Vagina (tissue), 2 donors: ENCODE measurements at places on chromosomes 3 and 15.

DNA sequence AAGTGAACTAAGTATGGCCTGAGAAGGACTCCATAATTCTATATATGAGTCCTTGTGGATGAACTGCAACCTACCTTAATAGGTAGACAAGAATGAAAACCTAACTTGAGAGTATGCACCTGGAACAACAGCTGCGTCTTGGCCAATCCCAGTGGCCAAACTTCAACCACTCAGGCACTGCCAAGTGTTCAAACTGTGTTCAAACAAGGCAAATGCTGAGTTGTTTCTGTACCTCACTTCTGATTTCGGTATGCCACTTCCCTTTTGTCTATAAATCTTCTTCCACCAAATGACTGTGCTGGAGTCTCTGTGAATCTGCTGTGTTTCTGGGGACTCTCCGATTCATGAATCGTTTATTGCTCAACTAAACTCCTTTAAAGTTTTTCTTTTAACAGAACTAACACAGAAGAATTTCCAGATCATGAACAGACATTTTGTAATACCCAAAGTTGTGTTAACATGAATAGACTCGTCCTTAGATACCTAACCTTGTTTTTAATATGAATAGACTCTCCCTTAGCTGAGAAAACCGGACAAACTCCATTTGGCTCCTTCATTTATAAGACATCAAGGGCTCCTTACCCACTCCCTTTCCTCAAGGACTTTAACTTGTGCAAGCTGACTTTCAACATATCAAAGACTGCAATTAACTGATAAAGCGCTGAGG lies 4.1 kb downstream of the ZNF717 start:
- no peak for DNase-seq

GRCh38 chr15:70320077-70320476 lies 222.4 kb upstream of the TLE3 start:
- DNase-seq = no peak

DNA sequence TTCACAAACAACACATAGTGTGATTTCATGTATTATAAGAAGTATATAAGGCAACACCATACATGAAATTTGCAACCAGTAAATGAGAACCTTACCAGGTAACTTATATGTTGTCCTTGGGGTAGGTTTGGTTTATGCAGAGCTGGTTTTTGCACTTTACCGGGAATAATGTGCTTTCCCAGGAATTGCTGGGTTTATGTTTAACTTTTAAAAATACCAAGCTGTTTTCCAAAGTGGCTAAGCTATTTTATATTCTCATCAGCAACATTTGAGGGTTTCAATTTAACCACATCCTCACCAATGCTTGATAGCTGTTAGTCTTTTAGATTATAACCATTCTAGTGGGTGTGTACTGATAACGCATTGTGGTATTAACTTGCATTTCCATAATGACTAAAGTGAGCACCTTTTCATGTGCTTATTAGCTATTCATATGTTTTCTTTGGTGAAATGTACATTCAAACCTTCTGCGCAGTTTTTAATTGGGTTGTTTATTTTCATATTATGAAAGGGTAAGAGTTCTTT lies 71.6 kb downstream of the KY start:
- no peak for DNase-seq

- DNase-seq = no peak
Measured at GRCh38 chr3:63706321-63707085, 54.0 kb downstream of the SNTN start.

- DNase-seq = no peak
Measured at GRCh38 chr3:127777921-127778656, 44.2 kb downstream of the MGLL start.

GRCh38 chr15:69026355-69026754 lies 11.9 kb downstream of the NOX5 start:
- no peak for DNase-seq

DNA sequence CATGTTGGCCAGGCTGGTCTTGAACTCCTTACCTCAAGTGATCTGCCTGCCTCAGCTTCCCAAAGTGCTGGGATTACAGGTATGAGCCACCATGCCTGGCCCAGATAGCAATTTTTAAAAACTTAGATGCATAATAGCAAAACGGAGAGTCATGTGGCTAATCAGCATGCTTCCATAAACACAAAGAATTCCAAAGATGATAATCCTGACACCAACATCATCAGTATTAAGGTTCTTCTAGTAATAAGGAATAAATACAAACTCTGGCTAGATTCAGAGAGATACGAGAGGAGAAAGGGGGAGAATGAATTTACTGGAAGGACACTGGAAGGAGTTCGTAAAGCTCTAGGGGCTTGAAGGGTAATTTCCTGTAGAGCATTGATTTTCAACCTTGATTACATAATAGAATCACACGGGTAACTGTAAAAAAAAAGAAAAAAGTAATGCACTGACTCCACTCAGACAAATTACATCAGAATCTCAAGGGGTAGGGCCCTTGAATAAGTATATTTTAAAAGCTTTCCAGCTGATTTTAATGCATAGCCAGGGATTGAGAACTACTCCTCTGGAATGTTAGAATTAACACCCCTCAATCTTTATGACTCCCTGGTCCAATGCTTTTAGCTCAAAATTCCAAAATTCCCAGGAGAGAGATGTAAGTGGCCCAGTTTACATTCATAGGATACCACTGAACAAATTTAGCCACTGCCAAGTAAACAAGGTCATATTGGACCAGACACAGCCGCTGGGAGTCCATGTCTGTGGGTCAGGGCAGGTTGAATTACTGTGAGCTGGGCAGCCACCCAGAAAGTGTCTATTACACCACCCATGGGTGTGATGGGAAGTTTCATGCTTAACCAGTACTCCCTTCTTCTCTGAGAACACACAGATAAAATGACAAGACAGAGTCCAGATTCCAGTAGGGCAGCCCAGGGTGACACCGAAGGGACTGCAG lies 243.9 kb downstream of the TBL1XR1 start:
- DNase-seq = no peak

DNA sequence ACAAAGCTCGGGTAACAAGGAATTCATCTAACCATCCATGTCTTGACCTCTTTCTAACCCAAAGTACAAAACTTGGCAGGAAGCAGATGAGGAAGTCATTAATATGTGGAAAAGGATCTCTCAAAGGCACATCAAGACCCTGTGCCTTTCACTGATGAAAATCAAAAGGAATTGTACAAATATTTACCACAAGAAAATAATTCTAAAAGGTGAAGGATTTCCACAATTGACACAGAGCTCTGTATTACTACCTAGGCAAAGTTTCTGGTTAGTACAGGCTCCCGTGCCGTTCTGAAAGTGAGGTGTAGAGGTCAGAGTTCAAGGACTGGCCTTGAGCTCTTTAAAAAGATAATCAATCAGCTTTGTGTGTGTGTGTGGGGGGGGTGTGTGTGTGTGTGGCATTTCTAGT lies 239.7 kb upstream of the ICE2 start:
- no peak for DNase-seq

DNA sequence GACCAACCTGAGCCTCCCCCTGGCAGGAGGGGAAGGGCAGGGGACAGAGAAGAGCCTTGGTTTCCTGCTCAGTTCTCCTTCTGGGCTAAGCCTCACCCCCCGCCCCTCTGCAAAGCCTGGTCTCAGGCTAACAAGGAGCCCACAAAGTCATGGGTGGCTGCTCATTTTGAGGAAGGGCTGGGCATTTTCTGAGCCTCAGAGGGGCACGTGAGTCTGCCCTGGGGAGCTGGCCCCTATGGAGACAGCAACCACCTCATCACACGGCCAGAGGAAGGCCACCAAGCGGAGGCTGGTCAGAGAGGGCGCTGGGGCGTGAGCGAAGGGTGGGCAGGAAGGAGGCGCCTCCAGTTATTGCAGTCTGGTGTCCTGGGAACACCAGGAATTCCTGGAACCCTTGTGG lies 18.7 kb downstream of the ABTB1 start:
- no peak for DNase-seq

- no peak for DNase-seq
Measured at GRCh38 chr3:186821429-186822387, 15.4 kb upstream of the RFC4 start.

- DNase-seq = no peak
Measured at GRCh38 chr15:63503739-63504246, 600 bp upstream of the USP3 start.

DNA sequence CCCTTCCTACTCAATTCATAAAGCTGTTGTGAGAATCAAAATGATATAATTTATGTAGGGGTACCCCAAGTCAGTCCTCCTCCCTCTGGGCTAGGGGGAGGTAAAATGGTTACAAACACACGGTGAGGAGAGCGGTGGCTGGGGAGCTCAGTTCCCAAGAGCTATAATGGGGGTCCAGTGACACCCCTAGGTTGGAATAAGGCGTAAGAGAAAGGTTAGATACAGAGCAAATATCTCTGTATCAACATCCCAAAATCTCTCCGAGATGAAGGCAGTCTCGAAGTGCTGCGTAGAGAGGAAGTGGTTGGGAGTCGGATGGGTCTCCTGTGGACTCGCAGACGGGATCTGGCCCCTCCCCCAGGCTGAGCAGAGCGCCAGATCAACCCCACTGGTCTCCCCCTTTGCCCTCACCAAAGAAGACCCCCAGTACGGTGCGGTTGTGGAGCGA lies 1.8 kb downstream of the DUOX2 start:
- no peak for DNase-seq

GRCh38 chr15:78915341-78916087 lies 29.3 kb downstream of the CTSH start:
- DNase-seq = no peak

GRCh38 chr3:117793622-117794265 lies 1084.2 kb downstream of the TUSC7 start:
- no peak for DNase-seq

DNA sequence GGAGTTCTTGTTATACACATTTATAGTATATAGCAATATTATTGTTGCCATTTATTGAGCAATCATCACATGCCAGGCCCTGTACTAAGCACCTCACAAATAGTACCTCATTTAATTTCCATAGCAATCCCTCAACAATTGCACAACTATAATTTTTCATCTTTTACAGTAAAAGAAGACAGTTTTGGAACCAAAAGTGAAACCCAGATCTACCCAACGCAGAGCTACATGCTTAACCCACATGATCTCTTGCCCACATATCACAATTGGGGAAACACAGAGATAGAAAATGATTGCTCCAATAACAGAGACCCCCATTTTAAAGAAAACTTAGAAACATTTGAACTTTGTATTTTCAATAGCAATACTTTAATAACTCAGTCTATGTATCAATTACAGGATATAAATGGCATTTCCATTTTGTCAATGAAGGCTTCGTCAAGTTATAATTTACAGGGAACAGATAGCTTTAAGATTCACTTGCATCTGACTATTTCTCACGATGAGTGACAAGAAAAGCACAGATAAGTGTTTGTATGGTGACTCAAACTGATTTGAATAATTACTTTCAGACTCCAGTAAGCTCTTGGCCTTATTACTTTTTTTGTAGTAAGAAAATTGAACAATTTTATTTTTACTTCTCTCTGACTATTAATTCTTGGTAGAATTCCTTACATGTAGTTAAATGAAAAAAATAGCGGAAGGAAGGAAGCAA lies 38.7 kb upstream of the CCDC50 start:
- no peak for DNase-seq

- no peak for DNase-seq
Measured at GRCh38 chr3:197463279-197463678, 92.5 kb downstream of the BDH1 start.

- no peak for DNase-seq
Measured at GRCh38 chr15:72733941-72734738, 48.1 kb downstream of the BBS4 start.

DNA sequence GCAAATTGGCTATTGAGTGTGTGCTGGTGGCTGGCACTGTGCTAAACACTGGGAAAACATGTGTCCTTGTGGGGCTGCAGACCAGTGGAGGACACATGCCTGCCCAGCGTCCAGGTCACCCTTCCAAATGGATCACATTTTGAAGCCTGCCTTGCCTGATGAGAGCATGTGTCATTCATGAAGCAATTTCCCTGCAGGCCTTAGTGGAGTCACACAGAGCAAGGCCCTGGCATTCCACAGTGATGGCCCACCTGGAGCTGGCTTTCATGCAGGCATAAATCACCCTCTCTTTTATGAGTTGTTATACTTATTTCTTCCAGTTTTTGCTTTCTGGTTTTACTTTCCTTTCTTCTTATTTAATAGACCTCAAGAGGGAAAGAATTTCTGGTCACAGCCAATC lies 219.5 kb downstream of the EPHB1 start:
- DNase-seq = no peak

- DNase-seq = no peak
Measured at GRCh38 chr3:31481697-31482096, 51.0 kb upstream of the STT3B start.

GRCh38 chr15:77528290-77528967 lies 104.3 kb downstream of the LINGO1 start:
- no peak for DNase-seq

- no peak for DNase-seq
Measured at GRCh38 chr3:71393093-71393492, 190.4 kb downstream of the FOXP1 start.

- DNase-seq = no peak
Measured at GRCh38 chr3:14525685-14526631, 14.2 kb downstream of the GRIP2 start.

- DNase-seq = no peak
Measured at GRCh38 chr3:135736740-135737139, 228.8 kb upstream of the PPP2R3A start.
